ENCODE measurements at places on chromosomes 5 and 9.

- no peak for DNase-seq
Observed at GRCh38 chr5:73367650-73368049, 80.9 kb downstream of the FOXD1 start.

GRCh38 chr9:136014147-136014923 is 53.2 kb upstream of the UBAC1 start:
- DNase-seq, result no peak

DNA sequence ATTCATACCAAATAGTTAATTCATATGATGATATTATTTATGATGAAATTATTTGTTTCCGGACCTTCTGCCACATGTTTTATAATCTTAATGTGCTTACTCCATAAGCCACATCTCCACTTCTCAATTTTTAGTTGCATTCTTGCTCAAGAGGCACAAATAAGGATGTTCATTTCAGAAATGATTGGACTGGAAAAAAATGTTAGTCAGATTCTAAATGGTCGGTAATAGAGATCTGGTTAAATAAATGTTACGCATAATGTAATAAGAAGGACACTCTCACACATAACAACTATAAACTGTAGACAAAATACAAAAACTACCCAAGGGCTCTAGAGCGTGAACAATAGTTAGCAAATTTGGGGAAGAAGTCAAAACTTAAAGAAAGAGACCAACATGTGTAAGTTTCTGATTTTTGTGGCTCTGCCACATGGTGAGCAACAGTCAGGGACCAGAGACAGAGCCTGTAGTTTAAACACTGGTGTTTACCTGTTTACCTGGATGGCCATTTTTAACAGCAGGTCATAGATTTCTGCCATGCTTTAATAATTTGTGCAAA is 554.3 kb upstream of the CLINT1 start:
- no peak for DNase-seq

DNA sequence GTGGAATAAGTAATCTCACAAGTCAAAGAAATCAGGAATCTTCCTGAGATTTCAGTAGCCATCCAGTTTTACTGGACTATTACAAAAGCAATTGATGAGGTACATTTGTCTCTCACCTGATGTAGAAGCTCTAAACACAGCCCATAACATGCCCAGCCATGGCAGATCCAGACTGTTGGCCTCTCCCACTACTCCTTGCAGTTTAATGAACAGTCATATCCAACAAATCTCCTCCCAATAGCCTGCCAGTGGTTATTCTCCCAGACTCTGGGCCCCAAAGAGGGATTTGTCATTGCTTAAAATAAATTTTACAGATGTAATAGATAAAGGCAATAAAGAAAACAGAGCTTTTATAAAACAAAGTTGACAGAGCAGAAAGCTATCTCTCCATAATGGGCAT is 80.8 kb downstream of the ZNF608 start:
- no peak for DNase-seq

GRCh38 chr5:105168806-105169205 is 1606.2 kb upstream of the NUDT12 start:
- no peak for DNase-seq

GRCh38 chr5:131104169-131104808 is 60.8 kb downstream of the HINT1 start:
- no peak for DNase-seq

DNA sequence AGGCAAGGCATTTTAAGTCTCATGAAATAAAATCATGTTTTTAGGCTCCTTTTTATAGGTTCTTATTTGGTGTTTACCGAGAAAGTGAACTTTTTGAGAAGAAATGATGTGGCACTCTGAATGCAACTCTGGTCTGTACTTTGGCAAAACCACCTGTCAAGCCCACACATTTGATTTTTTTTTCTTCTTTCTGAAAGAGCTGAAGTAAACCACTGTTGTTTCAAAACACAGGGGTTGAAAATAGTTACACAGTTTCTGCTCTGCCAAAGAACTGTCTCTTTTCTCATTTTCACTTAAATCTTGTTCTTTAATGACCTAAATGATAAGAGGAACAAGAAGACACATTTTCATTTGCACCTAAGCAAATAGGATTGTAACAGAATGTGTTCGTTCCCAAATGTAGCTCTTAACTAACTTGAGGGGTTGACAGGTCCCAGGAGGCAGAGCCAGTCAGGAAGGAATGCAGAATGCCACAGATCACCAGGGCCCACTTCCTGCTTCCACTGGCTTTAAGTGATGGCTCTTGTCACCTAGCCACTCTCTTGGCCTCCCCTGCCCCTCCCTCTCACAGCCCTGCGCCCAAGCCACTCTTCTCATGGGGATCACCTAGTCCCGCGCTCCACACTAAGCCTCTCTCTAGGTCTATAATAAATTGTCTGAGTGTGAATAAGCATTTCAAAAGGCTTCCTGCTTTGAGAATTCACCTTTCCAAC is 47.3 kb downstream of the MED27 start:
- DNase-seq, result no peak

DNA sequence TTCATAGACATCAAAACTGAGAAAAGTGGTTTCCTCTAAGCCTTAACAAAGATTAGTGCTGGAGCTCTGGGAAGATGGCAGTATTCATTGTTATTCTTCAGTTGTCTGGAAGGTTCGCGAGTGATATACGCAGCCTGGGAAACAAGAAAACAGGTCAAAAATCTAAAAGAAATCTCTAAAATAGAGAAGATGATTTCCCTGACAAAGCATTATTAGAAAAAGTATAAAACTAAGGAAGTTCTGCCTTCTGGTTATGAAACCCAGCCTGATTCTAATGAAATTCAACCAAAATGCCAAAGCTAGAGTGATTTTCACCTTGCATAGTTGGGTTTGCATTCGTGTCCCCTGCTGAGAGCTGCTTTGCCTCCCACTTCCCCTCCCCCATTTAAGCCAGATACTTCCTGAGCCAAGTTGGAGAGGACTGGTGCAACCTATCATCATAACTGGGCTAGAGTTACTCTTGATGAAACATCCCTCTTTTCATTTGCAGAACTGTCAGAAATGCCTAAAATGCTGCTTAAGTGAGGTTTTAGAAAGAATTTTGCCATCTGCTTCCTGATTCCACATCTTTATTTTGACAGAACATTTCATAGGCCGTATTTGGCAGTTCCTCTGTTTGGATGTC is 48.4 kb downstream of the NDFIP1 start:
- no peak for DNase-seq

- no peak for DNase-seq
Observed at GRCh38 chr9:126069400-126069955, 257.2 kb upstream of the MVB12B start.

- no peak for DNase-seq
Observed at GRCh38 chr5:25481463-25481862, 836.7 kb upstream of the CDH10 start.

GRCh38 chr5:135151256-135151655 is 117.2 kb upstream of the PITX1 start:
- DNase-seq, result no peak

DNA sequence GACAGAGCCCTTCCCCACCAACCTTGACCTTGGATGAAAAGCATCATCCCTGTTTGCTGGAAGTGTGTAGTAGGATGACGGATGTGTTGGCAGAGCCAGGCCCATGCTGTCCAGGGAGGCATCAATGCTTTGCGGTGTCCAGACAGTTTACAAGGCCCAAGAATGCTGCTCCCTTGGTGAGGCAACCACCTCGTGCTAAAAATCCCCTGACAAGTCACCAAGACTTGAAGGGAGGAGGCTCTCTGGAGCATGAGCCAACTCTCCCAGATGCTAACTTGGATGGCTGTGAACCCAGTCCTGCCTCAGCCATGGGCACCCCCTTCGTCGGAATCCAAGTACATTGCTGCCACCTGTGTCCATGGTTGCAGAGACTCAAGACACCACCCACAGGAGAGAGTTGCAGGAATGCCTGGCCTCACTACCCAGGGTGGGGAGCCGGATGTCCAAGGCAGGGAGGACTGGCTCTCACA is 9.5 kb upstream of the NKD2 start:
- no peak for DNase-seq

DNA sequence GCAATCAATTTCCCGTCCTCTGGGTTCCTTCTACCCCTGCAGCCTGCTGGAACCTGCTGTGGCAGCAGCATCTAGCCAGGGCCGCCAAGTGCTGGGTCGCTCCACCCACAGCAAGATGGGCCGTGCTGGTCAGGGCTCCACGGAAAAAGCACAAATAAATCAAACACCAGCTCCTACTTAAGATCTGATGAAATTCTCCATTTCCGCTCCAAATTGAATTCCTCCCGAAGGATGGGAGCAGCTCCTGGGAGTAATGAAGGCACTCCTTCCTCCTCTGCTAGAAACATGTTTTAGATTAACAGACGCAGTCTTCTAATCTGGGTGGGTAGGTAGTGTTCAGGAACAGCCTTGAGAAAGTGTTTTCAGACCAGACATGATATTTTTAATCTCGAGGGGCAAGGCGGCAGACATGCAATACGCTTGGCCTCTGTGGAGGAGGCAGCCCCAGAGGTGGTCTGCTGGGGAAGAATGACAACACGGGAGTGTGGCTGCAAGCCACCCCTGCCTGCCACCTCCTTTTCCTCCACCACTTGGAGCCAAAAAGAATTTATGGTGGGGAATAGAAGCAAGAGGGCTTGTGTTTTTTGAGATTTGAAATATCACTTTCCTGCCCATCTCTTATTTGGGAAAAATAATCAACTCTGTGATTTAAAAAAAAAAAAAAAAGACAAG is 194.1 kb downstream of the AOPEP start:
- DNase-seq, result no peak

GRCh38 chr5:29697278-29697677 is 1496.2 kb upstream of the CDH6 start:
- no peak for DNase-seq

GRCh38 chr5:176184608-176185132 is 53.6 kb upstream of the SIMC1 start:
- no peak for DNase-seq

DNA sequence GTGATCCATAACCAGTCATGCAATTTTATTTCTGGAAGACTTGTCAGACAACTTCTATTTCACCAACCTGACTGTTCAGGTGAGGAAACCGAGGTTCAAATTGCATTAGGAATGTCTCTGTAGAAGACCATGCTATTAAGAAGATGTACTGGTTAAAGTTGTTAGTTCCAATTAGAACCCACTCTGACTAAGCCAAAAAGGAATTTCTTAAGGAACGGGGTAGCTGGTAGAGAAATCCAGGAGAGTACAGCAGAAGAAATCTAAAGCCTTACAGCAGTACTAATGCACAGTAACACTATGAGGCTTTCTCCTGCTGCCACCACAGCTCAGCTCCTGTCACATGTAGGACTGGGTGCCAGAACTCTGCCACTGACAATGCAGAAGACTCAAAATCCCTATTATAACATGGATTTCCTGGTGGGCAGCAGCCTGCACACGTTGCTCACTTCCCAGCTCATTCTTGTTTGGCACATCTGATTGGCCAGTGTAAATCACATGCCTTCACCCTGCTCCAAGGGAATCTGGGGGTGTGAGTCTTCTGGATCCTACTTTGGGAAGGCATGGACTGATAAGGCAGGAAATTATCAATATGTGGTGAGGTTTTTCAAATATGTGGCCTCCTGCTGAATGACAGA is 37.1 kb downstream of the CAST start:
- DNase-seq, result no peak

DNA sequence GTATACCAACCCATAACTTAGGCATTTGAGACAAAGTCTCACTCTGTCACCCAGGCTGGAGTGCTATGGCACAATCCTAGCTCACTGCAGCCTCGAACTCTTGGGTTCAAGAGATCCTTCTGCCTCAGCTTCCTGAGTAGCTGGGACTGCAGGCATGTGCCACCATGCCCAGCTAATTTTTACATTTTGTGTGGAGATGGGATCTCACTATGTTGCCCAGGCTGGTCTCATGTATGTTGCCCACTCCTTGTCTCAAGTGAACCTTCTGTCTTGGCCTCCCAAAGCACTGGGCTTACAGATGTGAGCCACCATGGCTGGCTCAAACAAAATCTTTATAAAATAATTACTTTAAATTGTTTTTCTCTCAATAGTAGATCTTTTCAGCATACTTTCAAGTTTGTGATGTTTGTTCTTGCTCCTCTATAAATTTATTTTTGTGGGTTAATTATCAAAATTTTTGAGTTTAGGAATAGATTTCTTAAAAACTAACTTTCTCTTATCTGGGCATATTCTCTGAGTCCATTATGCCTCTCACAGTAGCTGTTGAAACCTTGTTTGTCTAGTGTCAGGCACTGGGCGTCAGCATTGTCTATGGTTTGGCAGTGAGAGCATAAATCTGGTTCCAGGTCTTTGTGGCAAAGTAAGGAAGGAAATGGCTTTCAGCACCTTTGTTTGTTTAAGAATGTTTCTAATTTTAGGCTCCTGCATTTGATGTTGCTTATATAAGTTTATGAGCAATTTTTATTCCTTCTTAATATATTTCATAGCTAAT is 38.7 kb downstream of the NLN start:
- no peak for DNase-seq

GRCh38 chr5:127926974-127927373 is 156.6 kb upstream of the SLC12A2 start:
- no peak for DNase-seq

DNA sequence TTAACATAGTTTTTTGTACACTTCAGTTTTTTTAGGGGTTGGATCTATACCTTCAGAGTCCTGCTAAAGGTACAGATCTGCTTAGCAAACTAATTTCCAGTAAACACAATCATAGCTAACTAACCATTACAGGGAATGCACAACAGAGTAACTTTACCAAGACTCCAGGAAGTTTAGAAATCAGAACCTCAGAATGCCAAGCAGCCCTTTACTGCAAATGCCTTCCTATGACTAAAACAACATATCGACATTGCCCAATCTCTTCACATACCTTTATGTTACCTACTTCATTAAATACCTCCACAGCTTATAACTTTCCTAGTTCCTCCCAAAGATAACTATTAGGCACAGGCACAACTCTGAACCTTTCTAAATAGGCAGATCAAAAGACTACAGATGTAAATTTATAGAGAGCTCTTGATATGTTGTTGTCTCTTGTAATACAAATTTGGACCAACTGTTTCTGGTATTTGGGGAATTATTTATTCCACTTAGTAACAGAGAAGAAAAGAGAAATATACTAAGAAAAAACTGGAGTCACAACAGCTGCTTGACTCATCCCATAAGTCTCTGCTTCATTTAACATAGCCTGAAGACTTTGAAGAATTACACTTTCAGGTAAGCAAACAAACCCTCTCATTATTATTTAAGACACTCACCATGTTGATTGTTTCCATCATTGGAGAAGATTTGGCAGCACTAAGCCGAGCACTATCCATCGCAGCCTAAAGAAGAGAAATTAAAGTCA is 46.0 kb upstream of the OR2K2 start:
- DNase-seq, result no peak

GRCh38 chr5:39197556-39197955 is 21.8 kb downstream of the FYB1 start:
- no peak for DNase-seq

DNA sequence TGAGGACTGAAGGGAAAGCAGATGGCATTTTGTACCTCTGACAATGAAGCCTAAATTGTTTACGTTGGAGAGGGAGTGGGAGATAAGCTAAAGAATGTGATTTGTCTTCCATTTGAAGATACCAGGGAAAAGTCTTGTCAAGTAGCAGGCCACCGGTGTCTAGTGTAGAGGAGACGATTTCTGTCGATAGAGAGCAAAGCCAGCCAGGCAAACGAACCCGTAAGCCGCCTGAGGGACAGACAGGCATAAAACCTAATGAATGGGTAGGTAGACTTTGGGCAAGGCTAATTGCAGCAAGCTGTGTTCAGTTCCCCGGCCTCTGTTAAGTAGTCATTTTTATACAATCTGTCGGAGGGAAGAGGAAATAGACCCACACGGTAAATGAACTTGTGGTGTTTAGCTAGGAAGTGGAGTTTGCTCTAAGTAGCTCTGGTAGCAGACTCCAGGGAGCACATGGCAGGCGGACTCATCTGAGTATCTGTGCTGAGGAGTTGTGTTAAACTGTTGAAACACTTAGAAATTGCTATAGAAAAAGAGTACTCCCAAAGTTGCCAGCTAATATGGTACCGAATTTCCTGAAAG is 28.8 kb downstream of the SMARCA2 start:
- DNase-seq, result no peak

All from esophagus squamous epithelium (tissue), 5 donors.